Smooth muscle cell of the coronary artery (primary cell): ENCODE measurements at places on chromosomes 5 and 9. TPM values are rescaled to one million over a fixed set of nuclear protein-coding genes. Genes with fewer than 3 reads are reported as not detected.

The CCDC112 gene
- total RNA-seq: 1.6 and 4.8 TPM in 2 replicates

The PAXX gene
- 4.6 and 11.6 TPM in 2 replicates for total RNA-seq

The PCDHA10 gene
- 0.08 and 1.4 TPM in 2 replicates for total RNA-seq

The FAM120AOS gene
- total RNA-seq: 13.9 and 26.7 TPM in 2 replicates

The RASGEF1C gene
- not detected in 2 replicates for total RNA-seq

The PCDHA3 gene
- total RNA-seq: 0.15 and 0.70 TPM in 2 replicates

The CDKN2AIPNL gene
- total RNA-seq: 5.7 and 32.3 TPM in 2 replicates

The MAMDC4 gene
- total RNA-seq: 0.59 and 0.75 TPM in 2 replicates

The MTX3 gene
- 7.2 and 8.4 TPM in 2 replicates for total RNA-seq

The ZNF169 gene
- 2.1 TPM in 2 replicates for total RNA-seq

The FOXD4L5 gene
- total RNA-seq: 0.08 TPM in 1 of 2 replicates, not detected in the other

The CA9 gene
- 0.98 TPM in 1 of 2 replicates, not detected in the other for total RNA-seq

The DMRTA1 gene
- 0.12 and 0.30 TPM in 2 replicates for total RNA-seq

The SPATA6L gene
- 0.23 and 0.38 TPM in 2 replicates for total RNA-seq

The IL13 gene
- total RNA-seq: not detected in 2 replicates

The PSIP1 gene
- 13.2 and 25.3 TPM in 2 replicates for total RNA-seq

The SLC4A9 gene
- not detected in 2 replicates for total RNA-seq

The CDO1 gene
- 0.30 and 19.3 TPM in 2 replicates for total RNA-seq

The LECT2 gene
- total RNA-seq: not detected in 2 replicates

The C9orf50 gene
- 0.08 TPM in 1 of 2 replicates, not detected in the other for total RNA-seq

The CCNH gene
- 63.5 and 63.9 TPM in 2 replicates for total RNA-seq

The DRD1 gene
- under 0.01 and 0.70 TPM in 2 replicates for total RNA-seq

The SPINK7 gene
- total RNA-seq: not detected in 2 replicates

The INSL4 gene
- not detected in 2 replicates for total RNA-seq

The FUBP3 gene
- total RNA-seq: 40.6 and 41.9 TPM in 2 replicates

The PDGFRB gene
- total RNA-seq: 52.9 and 425 TPM in 2 replicates

The LCN1 gene
- not detected in 2 replicates for total RNA-seq

The TAS2R1 gene
- not detected in 2 replicates for total RNA-seq

The PTGDS gene
- total RNA-seq: 1.1 and 33.0 TPM in 2 replicates
